ENCODE measurements at places on chromosomes 4 and X. TPM values are rescaled to one million over a fixed set of nuclear protein-coding genes. Genes with fewer than 3 reads are reported as not detected.

PPEF1 gene
- not detected for total RNA-seq

CTAG1A gene
- total RNA-seq = not detected

DNA sequence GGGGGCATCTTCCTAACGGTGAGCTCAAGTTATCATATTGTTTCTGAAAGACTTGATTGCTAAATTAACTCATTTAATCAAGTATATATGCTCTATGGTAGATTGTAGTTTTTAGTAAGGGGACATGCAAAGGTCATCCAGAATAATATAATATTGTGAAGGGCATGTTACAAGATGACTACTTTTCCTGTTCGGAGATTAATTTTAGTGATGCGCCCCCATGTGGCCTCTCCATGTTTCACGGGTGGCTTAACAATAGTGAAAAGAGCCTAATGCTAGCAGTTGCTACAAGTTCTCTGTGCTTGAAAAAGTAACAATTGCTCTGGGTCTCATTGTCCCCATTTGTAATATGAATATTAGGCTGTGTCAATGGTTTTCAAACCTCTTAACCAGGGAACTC, 12.2 kb downstream of the SMPX start:
- DNase-seq = no peak

DNA sequence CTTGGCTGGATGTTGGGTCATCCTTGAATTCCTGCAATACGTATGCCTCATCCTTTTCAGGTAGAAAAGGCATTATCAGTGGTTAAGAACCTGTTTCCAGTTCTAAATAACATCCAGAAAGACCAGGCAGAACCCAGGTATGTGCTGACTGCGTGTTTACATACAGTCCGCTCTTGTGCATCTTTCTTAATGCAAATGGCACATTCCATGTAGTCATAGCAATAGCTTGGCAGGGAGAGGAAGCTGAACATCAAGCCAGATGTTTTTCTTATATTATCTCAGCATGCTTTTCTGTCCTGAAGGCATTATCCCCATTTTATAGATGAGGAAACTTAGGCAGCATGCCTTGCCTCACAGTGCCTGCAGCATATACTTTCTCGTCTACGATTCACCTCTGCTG, 2.1 kb downstream of the DCLK2 start:
- DNase-seq = no peak

DNA sequence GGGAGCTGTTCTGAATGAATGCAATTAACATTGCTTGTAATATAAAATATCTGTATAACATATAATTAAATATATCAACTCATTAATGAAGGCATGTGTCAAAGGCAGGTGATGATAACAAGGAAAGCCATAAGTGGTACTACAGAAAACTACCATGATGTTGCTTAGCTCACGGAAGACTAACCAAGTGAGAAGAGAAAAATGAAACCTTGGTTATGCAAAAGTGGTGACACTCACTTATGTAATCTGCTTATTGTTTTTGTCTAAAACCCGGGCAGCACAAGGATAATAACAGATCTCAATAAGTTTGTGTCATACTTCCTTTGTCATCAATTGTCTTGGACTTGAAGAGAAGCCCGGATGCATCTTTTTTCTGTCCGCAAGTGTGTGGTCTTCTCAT, 156.4 kb downstream of the HS6ST2 start:
- no peak for DNase-seq

SGMS2 gene
- 133 TPM for total RNA-seq

- no peak for DNase-seq
These were observed 245.3 kb downstream of the AFAP1 start for GRCh38 chr4:7694324-7694723.

RHOXF1 gene
- not detected for total RNA-seq

NAA11 gene
- total RNA-seq = not detected

DNA sequence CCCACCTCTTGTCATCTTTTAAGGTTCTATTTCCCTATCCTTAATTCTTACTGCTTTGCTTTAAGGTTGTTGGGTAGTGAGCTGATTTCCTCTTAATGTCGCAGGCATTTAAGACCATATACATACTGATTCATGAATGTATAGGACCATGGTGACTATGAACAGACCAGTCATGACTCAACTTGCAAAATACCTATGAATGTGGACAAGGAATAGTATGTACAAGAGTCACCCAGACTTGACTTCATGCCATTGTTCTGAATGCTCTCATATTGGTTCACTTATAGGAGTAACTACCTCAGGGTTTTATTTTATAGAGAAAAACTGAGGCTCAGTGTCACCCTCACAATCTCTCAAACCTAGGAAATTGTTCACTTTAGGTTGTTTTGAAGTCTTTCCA, 44.3 kb downstream of the CCNG2 start:
- no peak for DNase-seq

DNA sequence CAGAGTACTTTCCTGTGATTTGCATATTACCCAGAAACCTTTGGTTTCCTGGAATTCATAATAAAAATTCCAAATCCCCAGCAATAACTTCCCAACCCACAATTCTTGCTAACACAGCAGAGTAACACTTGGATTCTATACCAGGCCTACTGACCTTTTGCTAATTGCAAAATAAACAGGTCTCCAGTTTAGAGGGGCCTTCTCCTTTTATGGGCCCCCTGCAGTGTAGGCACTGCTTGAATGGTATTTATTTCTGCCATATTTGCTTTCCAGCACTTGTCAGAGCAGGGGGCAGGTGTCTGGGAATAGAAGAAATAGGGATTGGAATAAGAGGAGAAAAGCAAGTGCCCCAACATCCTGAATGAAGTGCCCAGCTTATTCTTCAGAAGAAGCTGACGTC, 25.3 kb upstream of the GPC3 start:
- DNase-seq = no peak

GRCh38 chr4:24935856-24936255, 23.0 kb upstream of the CCDC149 start:
- no peak for DNase-seq

DNA sequence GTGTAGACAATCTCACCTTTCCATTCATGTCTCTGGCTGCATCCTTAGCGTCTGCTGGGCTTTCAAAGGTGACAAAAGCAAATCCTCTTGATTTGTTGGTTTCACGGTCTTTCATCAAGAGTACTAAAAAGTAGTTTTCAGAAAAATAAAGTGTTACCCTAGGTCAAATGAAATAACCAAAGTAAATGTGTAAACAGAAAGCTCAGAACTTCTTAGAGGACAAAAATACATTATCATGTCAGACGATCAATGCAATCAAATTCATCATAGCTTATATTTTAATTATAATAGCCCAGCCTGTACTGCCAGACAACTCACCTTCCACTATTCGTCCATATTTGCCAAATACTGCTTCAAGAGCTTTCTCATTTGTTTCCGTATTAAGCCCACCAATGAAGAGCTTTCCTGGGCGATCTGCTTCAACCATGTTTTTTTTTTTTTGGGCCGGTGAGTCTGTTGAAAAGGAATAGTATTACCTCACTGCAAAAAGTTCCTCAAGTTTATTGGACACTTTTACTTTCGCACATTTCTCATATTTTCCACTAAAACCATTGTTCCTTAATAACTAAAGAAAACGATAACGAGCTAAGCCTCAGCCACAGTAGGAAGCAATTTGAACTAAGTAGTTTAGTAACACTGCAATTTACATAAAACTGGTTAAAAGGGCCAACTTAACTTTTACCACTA, 1.4 kb downstream of the RBMX start:
- no peak for DNase-seq

- DNase-seq = no peak
These were observed 235.6 kb downstream of the AFAP1 start for GRCh38 chr4:7704091-7704490.

ING2 gene
- total RNA-seq = 16.7 TPM

MOB1B gene
- total RNA-seq = 8.3 TPM

GRCh38 chr4:86595426-86595805, 1.3 kb downstream of the PTPN13 start:
- no peak for DNase-seq

GRCh38 chr4:71944956-71945355, 86.8 kb upstream of the NPFFR2 start:
- DNase-seq = no peak

DNA sequence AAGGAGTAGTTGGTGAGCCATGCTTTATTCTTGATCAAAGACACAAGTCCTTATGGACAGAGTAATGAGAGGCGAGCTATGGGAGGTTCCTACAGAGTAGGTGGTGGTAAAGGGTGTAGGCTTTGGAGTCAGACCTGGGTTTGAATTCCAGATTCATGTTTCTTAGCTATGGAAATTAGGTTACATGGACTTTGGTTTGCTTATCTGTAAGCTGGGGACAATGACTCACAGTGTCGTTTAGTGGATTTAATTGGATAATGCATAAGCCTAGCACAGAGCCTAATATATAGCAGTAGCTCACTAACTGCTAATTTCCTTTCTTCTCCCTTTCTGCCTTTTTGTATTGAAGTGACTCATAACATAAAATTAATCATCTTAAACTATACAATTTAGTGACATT, 5.0 kb upstream of the TRPC5 start:
- DNase-seq = no peak

- no peak for DNase-seq
These were observed 292.5 kb downstream of the CHIC1 start for GRCh38 chrX:73855546-73855945.

- DNase-seq = no peak
These were observed 64.3 kb downstream of the TASL start for GRCh38 chrX:30513284-30513683.

- no peak for DNase-seq
These were observed 107.5 kb downstream of the CLNK start for GRCh38 chr4:10577018-10577417.

GRCh38 chrX:74242050-74242449, 61.9 kb upstream of the ZCCHC13 start:
- no peak for DNase-seq

AWAT2 gene
- total RNA-seq = not detected
